Skeletal muscle tissue (tissue), 5 donors: ENCODE measurements at places on chromosomes 1 and 21. TPM values are rescaled to one million over a fixed set of nuclear protein-coding genes. Genes with fewer than 3 reads are reported as not detected.

Gene NBPF26
- 27.1 TPM for total RNA-seq

Gene FLG2
- total RNA-seq, result not detected

Gene SORT1
- total RNA-seq, result 22.4 TPM

Gene FOXO6
- 2.6 TPM for total RNA-seq

Gene LYPD8
- total RNA-seq, result not detected

Gene LCE3E
- not detected for total RNA-seq

Gene MPL
- not detected for total RNA-seq

Gene FAM177B
- total RNA-seq, result not detected

Gene GJA9
- not detected for total RNA-seq

Gene DDX20
- 12.0 TPM for total RNA-seq

Gene SEC16B
- 5.7 TPM for total RNA-seq

Gene HS2ST1
- 9.9 TPM for total RNA-seq

Gene LHX4
- total RNA-seq, result not detected

Gene BACE2
- total RNA-seq, result 39.1 TPM

Gene TINAGL1
- total RNA-seq, result 17.2 TPM

Gene BGLAP
- 1.0 TPM for total RNA-seq
